ENCODE measurements at places on chromosomes 11 and 22.

GRCh38 chr11:72777755-72778278 is 16.0 kb downstream of the STARD10 start:
- no peak overlapping the region for H3K27ac ChIP-seq
- no peak overlapping the region for H3K4me3 ChIP-seq
- H3K4me1 ChIP-seq = peaks cover 15% of the 10 kb centered on the region
- H3K27me3 ChIP-seq = no peaks in the 10 kb centered on the region
- DNase-seq = no peak
- H3K36me3 ChIP-seq = no peaks in the 10 kb centered on the region

- H3K4me1 ChIP-seq = no peaks in the 10 kb centered on the region
- no peak for DNase-seq
- H3K27me3 ChIP-seq = 0 out of 2 replicates have a peak, but pooled peaks cover 3% of the 10 kb centered on the region
Observed at GRCh38 chr22:48391171-48391711, 1436.4 kb downstream of the BRD1 start.

DNA sequence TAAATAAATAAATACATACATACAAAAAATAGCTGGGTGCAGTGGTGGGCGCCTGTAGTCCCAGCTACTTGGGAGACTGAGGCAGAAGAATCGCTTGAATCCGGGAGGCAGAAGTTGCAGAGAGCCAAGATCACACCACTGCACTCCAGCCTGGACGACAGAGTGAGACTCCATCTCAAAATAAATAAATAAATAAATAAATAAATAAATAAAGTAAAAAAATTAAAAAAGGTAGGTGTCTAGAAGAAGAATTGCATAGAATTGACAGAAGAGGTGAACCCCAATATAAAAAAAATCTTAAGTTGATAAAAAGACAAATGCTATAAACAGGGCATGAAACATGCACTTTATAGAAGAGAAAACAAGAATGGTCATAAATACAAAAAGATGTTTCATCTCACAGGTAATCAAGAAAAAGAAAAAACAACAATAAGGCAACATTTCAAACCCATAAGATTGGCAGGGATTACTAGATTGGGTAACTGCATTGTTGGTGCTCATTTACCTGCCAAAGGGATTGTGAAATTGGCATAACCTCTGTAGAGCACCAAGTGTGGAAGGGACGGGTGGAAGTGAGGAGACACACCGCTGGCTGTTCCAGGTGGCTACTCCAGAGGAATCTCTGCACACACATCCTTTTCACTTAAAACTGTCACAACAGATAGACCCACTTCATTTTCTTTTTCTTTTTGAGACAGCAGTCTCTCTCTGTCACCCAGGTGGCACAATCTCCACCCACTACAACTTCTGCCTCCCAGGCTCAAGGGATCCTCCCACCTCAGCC is 44.7 kb downstream of the NF2 start:
- no peak overlapping the region for H3K4me3 ChIP-seq
- H3K27me3 ChIP-seq = no peaks in the 10 kb centered on the region
- no peaks in the 10 kb centered on the region for H3K36me3 ChIP-seq
- no peak overlapping the region for H3K27ac ChIP-seq

DNA sequence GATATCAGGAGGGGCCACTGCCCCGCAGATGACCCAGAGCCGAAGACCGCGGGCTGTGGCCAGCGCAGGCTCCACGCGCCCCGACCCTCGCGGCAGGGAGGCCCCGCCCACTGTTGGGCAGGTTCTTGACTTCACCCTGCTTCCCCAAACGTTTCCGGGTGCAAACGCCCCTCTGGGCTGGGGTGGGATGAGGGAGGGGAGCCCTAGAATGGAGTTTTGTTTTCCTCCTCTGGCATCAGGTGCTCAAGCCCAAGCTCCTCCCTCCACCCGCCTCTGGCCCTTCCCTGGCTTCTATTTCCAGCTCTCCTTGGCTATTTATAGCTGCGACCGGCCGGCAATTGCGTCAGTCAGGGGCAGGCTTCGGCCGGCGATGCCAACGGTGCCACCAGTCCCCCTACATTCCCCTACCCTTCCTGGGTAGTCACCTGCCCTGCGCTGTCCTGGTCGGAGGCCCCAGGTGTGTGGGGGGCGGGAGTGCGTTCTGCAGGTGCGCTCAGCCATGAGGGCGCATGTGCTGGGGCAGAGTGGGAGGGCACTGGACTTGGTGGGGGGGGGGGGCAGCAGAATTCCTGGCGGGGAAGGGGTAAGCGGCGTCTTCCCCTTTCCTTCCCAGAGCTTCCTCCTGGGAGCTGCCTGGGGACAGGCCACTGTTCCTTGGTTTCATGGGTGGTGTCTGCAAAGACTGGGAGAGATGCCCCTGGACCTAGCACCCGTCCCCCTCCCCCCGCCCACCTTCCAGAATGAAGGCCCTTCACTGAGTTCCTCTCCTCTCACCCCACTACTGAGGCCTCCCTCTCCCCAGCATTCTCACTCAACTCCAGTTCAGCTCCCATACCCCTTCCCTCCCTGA is 23.6 kb downstream of the DUSP8 start:
- H3K36me3 ChIP-seq = no peaks in the 10 kb centered on the region
- no peak for DNase-seq
- peaks cover 62% of the 10 kb centered on the region for H3K27me3 ChIP-seq
- H3K4me1 ChIP-seq = peaks cover 7% of the 10 kb centered on the region

DNA sequence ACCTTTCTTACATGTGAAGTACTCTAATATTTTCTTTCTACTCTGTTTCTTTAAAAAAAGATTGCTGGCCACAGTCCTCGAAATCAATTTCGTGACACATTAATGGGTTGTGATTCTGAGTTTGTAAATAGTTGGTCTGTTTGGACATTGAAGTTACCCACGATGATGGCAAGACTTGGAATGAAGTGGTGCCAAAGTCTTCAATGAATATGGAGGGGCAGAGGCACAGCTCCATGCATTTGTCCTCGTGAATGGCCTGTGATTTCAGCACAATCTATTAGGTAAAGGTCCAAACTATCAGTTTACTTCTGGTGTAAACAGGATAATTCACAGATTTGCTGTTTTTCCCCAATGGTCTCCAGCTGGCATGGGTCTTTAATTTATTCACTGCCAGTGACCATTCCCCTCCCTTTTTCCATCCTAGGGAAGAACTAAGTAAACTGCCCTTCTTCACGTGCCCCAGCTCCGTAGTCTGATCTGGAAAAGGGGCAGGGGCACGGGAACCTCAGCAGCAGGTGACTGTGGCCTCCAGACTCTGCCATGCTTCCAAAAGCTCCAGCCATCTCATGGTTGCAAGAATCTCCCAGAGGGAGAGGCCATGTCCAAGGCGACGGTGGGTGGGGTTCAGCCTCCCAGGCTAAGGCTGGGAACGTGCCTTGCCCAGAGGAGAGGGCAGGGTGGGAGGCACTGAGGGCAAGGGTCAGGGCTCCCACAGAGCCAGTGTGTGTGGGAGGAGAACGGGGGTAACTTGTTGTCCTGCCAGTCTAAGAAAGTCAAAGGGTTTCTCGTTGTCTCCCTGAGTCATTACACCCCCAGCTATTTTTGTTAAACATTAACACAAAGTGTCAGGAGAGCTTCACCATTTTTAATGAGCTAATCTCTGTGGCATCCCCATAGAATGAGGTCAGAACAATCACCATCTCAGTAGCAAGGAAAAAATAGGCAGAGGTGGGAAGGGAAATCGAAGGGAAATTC is 16.9 kb upstream of the PEX26 start:
- DNase-seq = no peak
- H3K36me3 ChIP-seq = no peaks in the 10 kb centered on the region
- H3K27me3 ChIP-seq = no peaks in the 10 kb centered on the region
- H3K4me3 ChIP-seq = no peak overlapping the region

GRCh38 chr11:70244698-70245097 is 25.8 kb upstream of the PPFIA1 start:
- no peak overlapping the region for H3K4me3 ChIP-seq
- no peaks in the 10 kb centered on the region for H3K36me3 ChIP-seq
- no peaks in the 10 kb centered on the region for H3K4me1 ChIP-seq

DNA sequence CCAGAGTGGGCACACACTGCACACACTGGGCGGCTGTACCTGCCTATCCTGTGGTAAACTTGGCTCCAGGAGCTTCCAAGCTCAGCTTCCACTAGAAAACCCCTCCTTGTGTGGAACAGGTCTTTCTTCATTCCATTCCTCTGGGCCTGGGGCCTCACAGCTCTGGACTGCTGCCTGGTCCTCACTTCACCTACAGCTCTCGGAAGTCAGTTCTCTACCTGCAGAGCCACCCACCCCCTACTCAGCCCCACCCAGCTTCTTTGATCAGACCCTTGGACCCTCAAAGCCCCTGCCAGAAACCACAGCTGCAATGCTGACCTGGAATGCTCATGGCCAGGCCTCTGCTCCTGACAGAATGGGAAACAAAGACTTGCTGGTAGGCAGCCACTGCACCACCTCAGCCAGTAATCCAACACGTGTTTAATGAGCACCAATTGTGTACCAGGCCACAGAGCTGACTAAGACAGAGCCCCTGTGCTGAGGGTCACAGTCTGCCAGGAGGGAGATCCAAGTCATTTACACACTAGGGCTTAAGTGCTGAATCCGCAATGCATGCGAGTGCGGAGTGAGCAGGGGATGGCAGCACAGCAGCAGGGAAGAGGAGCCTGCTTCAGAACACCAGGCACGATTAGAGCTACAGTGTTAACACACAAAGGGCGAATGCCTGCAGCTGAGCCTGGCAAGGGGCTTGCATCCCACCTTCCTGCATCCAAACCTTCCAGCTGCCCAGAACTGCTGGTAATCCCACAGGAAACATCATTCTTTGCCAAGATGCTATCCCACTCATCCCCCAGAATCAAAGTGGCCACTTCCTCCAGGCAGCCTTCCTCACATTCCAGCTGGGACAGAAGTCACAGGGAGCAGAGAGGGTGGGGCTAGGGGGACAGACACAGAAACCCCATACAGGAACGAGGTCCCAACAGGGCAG is 4.6 kb downstream of the GNB1L start:
- H3K4me3 ChIP-seq = no peak overlapping the region
- H3K27me3 ChIP-seq = no peaks in the 10 kb centered on the region
- H3K27ac ChIP-seq = peak overlapping the region; percentile 86
- no peaks in the 10 kb centered on the region for H3K36me3 ChIP-seq

DNA sequence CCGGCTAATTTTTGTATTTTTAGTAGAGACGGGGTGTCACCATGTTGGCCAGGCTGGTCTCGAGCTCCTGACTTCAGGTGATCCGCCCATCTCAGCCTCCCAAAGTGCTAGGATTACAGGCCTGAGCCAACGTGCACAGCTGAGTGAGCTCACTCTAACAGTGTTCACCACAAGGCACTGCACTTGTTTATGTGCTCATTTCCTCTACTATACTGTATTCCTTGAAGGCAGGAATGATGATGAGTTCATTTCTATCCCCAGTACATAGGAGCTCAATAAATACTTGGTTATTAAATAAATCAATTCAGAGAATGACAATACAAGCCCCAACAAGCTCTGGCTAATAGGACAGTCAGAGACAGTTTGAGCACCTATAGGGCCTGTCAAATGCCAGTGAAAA is 29.1 kb downstream of the ALG8 start:
- H3K4me1 ChIP-seq = no peaks in the 10 kb centered on the region
- no peak for DNase-seq
- no peak overlapping the region for H3K4me3 ChIP-seq
- no peak overlapping the region for H3K27ac ChIP-seq

DNA sequence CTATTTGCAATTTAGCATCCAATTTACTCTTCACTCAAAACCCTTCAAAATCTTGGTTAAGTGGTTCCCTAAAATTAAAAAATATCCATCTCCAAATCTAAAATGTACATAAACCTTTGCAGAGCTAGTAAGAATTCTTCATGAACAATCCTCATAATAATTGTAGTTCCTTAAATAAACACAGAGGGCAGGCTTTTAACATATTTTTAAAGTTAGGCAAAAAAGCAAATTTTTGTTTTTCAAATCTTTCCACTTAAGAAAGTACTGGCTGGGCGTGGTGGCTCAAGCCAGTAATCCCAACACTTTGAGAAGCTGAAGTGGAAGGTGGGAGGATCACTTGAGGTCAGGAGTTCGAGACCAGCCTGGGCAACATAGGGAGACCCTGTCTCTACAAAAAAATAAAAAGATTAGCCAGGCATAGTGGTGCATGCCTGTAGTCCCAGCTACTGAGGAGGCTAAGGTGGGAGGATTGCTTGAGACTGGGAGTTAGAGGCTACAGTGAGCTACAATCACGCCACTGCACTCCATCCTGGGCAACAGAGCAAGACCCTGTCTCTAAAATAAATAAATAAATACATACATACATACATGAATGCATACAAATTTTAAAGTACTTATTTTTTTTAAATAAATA is 25.1 kb upstream of the PLAAT3 start:
- H3K4me3 ChIP-seq = no peak overlapping the region
- H3K36me3 ChIP-seq = no peaks in the 10 kb centered on the region
- no peaks in the 10 kb centered on the region for H3K4me1 ChIP-seq
- peak; percentile 44 for DNase-seq
- H3K27me3 ChIP-seq = no peaks in the 10 kb centered on the region

GRCh38 chr22:27043262-27043661 is 385.9 kb downstream of the MIAT start:
- no peak overlapping the region for H3K27ac ChIP-seq
- H3K27me3 ChIP-seq = peaks cover 63% of the 10 kb centered on the region
- no peak overlapping the region for H3K4me3 ChIP-seq
